ENCODE measurements at places on chromosomes 13 and 19. TPM values are rescaled to one million over a fixed set of nuclear protein-coding genes. Genes with fewer than 3 reads are reported as not detected.

Gene LGALS4
- total RNA-seq: 1.7 TPM

Gene IL12RB1
- 28.6 TPM for total RNA-seq

Gene C1QTNF9
- not detected for total RNA-seq

Gene ZNF83
- total RNA-seq: 41.8 TPM

Gene FAM124A
- total RNA-seq: 1.2 TPM

Gene ELSPBP1
- total RNA-seq: not detected

All from activated T-helper 17 cell treated with anti-CD3 and anti-CD28 coated beads, Interleukin-2, amount 50 U/mL, for 72 hours (primary cell).